ENCODE measurements at places on chromosomes 16 and 17.

DNA sequence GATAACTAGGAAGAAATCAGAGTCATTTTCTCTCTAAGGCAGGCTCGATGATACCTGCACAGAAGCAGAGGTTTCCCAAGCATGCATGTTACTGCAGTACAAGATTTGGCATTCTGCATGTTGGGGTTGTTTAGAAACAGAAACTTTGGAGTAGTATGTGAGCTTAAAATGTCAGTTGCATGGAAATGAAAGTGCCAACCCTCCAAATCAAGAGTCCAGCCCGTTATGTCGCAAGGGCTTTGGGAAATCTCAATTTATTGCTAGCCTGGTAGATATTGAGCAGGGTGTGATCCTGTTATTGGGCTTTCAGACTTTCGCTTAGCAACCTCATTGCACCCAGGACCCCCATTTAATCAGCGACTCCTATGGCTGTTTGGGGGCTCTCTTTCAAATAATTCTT lies 490.8 kb downstream of the MAF start:
- DNase-seq = no peak

DNA sequence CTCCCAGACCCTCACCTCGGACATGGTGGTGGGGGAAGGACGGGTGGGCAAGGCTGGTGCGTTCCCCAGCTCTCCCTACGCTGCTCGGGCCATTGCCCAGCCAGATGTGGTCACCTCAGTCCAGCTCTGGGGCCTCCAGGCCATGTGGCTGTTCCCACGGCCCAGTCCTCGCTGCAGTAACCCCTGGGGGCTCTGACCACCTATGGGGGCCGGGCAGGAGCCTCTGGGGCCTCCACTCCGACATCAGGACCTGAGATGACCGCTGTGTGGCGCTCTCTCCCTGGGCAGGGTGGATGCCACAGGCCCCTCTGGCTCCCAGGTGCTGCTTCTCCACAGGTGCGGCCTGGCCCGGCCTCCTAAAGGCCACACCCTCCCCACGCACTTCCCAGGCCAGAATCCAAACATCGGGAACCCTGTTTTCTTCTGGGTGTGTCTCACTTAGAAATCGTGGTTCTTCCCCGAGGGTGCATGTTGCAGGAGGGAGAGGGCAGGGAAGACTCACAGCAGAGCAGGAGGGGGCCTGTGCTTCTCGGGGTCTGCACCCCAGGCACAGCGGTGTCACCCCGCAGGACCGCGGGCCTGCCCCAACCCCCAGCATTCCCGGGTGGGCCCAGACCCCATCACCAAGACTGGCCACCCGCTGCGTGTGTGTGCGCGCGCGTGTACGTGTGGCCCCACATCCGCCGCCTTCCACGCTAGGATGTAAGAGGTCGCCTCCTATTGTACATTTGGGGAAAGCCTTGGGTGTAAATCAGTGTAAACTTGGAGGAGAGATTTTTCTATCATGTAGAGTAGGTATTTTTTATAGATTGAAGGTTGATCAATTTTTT lies 5.9 kb upstream of the CAPN15 start:
- no peak for DNase-seq

- peak; percentile 43 for DNase-seq
Measured at GRCh38 chr17:79065105-79065670, 9.4 kb upstream of the ENGASE start.

DNA sequence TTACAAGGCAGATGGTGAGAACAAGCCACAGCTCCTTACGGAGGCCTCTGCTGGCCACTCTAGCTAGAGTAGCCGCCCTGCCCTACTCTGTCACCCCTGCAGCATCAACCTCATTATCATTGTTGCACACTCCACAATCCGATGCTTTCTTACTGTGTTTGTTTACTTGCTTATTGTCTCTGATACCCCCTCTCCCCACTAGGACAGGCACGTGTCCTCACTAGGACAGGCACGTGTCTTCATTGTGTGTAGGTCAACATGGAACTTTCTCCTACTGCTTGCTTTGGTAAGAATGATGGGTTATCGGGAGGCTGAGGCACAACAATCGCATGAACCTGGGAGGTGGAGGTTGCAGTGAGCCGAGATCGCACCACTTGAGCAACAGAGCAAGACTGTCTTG lies 63.9 kb downstream of the KNOP1 start:
- no peak for DNase-seq

GRCh38 chr17:33929181-33929724 lies 325.8 kb upstream of the CCL2 start:
- DNase-seq = no peak

GRCh38 chr17:47670064-47670463 lies 20.3 kb downstream of the KPNB1 start:
- no peak for DNase-seq

GRCh38 chr17:17127730-17128291 lies 78.3 kb downstream of the PLD6 start:
- no peak for DNase-seq

DNA sequence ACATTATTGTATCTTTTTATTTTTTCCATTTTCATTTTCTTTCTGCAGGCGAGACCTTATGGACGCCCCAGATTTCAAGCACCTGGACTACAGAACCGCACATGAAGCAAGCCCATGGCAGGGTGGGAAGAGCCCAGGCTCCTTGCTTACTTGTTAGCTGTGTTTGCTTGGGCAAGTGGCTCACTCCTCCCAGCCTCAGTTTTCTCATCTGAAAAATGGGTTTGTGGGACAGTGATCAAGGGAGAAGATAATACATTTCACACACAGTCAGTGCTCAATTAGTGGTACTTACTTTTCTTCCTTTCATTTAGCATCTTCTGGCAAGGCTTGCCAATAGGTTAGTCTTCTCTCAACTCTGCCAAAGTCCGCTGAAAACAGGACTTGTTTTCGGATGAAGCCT lies 117.5 kb downstream of the IRX3 start:
- DNase-seq = no peak

DNA sequence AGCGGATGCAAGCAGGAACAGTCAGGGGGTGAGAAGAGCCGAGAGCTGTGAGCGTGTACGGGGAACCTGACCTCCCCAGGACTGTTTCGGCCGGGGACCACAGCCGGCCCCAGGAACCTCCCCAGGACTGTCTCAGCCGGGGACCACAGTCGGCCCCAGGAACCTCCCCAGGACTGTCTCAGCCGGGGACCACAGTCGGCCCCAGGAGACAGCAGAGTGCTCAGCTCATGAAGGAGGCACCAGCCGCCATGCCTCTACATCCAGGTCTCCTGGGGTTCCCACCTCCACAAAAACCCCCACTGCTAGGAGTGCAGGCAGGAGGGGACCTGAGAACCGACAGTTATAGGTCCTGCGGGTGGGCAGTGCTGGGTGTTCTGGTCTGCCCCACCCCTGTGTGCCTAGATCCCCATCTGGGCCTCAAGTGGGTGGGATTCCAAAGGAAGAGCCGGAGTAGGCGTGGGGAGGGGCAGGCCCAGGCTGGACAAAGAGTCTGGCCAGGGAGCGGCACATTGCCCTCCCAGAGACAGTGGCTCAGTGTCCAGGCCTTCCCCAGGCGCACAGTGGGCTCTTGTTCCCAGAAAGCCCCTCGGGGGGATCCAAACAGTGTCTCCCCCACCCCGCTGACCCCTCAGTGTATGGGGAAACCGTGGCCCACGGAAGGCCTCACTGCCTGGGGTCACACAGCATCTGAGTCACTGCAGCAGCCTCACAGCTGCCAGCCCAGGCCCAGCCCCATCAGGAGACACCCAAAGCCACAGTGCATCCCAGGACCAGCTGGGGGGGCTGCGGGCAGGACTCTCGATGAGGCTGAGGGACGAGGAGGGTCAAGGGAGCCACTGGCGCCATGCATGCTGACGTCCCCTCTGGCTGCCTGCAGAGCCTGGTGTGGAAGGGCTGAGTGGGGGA lies 4.3 kb downstream of the RHBDF1 start:
- DNase-seq = no peak

- no peak for DNase-seq
Measured at GRCh38 chr17:41906465-41907184, 12.1 kb downstream of the ACLY start.

GRCh38 chr17:77701996-77702395 lies 256.5 kb upstream of the TNRC6C start:
- DNase-seq = no peak

GRCh38 chr17:75979705-75980187 lies 706 bp downstream of the TEN1 start:
- no peak for DNase-seq

- no peak for DNase-seq
Measured at GRCh38 chr16:49849754-49850108, 6.2 kb downstream of the ZNF423 start.

- DNase-seq = no peak
Measured at GRCh38 chr17:82161216-82161615, 51.4 kb downstream of the CCDC57 start.

- peak; percentile 44 for DNase-seq
Measured at GRCh38 chr17:21288571-21289017, 4.1 kb downstream of the MAP2K3 start.

GRCh38 chr17:8479431-8479947 lies 43.8 kb downstream of the NDEL1 start:
- DNase-seq = no peak

DNA sequence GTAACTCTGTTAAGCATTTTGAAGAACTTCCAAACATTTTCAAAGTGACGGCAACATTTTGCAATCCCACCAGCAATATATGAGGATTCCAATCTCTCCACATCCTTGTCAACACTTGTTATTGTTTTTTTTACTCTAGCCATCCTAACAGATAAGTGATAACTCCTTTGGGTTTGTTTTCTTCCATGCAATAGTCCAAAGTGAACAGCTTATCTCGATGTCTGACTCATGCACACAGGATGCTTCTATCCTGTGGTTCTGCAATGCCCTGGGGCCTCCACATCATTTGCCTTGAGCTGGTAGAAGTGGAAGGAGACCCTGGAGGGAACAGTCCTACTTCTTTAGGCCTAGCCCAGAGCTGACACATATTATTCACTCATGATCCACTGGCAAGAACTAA lies 13.0 kb downstream of the TLE7 start:
- DNase-seq = no peak

DNA sequence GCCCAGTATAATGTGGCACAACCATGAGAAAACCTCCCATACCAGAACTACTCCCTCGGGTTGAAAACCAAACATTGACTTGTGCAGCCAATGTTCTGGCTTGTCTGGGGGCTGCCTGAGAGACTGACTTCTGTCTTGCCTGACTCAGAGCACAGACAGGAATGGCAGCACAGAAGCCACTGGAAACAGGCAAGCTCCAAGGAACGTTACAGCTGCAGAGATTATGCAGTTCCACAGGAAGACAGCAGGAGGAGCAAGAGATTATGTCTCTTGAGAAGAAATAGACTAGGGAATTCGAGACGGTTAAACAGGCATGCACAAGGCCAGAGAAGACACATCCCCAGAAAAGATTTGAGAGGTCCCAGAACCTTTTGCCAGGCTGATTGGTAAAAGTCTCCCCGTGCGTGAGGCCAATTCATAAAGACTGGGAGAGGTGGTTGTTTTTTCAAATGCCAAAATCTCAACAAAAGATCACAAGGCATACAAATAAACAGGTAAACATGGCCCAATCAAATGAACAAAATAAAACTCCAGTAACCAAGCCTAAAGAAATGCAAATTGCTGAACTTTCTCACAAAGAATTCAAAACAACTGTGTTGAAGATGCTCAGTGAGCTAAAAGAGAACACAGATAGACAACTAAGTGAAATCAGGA lies 90.6 kb upstream of the CDH5 start:
- no peak for DNase-seq

GRCh38 chr17:31414550-31414918 lies 23.1 kb downstream of the RAB11FIP4 start:
- no peak for DNase-seq

GRCh38 chr17:79626156-79626890 lies 15.5 kb upstream of the RBFOX3 start:
- no peak for DNase-seq

DNA sequence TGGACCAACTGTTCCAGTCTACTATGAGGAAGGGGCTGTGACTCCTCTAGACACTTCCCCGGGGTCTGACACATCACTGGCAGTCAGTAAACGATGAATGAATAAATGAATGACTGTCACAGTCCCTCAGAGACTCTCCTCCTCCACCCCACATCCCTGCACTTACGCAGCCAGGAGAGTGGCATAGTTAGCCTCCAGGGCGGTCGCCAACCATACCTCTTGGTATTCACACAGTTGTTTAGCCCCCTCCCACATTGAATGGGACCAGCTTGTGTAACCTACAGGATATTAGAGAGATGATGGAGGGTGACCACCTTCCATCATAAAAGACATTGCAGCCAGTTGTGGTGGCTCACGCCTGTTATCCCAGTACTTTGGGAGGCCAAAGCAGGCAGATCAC lies 25.7 kb downstream of the UBALD1 start:
- no peak for DNase-seq

- DNase-seq = no peak
Measured at GRCh38 chr17:76248013-76248782, 7.9 kb upstream of the RNF157 start.

DNA sequence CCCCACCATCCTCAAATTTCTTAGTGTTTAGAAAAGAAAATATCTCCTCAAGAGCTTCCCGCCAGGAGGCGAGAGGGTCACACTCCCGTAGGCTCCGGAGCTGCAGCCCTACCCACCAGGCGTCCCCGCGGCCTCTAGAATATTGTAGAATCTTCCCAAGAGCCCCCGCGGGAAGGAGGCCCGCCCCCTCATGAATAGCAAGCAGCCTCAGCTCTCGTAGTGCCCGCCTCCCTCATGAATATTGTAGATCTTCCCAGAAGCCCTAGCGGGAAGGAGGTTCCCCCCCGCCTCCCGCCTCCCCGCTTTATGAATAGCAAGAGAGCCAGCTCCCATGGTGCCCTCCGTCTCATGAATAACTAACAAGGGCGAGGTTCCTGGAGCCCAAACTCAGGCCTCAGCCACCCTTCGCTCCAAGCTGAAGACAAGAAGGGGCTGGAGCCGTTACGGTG lies at the start of gene FBXO47:
TSS of gene FBXO47 (minus strand) at position 114 of the 449 bp plus-strand sequence. CDS start 4,378 bp downstream, outside the sequence.
- peak; percentile 77 for DNase-seq

DNA sequence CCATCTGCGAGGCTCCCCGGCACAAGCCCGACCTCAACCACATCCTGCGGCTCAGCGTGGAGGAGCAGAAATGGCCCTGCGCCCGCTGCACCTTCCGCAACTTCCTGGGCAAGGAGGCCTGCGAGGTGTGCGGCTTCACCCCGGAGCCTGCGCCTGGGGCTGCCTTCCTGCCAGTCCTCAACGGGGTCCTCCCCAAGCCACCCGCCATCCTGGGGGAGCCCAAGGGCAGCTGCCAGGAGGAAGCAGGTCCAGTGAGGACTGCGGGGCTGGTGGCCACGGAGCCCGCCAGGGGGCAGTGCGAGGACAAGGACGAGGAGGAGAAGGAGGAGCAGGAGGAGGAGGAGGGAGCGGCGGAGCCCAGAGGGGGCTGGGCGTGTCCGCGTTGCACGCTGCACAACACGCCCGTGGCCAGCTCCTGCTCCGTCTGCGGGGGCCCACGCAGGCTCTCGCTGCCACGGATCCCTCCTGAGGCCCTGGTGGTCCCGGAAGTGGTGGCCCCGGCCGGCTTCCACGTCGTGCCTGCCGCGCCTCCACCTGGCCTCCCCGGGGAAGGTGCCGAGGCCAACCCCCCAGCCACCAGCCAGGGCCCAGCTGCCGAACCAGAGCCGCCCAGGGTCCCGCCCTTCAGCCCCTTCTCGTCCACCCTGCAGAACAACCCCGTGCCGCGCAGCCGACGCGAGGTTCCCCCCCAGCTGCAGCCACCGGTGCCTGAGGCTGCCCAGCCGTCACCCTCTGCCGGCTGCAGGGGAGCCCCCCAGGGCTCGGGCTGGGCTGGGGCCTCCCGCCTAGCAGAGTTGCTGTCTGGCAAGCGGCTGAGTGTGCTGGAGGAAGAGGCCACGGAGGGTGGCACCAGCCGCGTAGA lies 13.1 kb upstream of the PRR35 start:
- no peak for DNase-seq

GRCh38 chr16:88926374-88926990 lies 50.5 kb downstream of the CBFA2T3 start:
- no peak for DNase-seq
